ENCODE measurements at places on chromosomes 2 and 18.

DNA sequence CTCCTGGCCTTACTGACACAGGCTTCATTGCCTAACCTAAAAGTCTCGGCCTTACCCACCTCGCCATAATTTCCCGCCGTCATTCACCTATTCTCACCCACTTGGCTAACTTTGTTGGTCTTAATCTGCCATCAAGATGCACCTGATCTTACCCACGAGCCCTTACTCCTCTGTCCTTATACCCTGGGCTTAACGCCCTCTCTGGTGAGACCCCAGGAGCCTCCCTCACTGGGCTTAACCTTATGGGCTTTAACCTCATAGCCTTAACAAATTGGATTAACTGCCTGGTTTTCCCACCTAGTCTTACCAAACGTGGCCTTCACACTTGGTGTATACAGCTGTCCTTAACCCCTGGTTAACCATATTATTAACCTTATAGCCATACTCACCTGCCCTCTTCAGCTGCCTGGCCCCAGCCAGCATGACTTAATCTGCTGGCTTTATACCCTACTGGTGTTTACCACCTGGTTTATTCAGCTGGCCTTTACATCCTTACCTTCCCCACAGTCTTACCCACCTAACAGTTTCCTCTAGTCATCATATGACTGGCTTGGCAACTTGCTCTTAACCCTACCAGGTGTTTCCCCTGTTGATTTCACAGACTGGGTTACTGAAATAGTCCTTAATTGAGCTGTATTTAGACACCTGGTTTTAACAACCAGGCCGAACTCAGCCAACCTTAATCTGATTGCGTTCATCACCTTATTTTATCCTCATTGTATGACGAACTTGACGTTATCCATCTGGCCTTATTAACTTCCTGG is 132.0 kb upstream of the ZSWIM2 start:
- no peak for DNase-seq

- DNase-seq: no peak
These were observed 78.5 kb upstream of the STK17B start for GRCh38 chr2:196249860-196250259.

- no peak for DNase-seq
These were observed 1.6 kb upstream of the MARCHF7 start for GRCh38 chr2:159710601-159711180.

DNA sequence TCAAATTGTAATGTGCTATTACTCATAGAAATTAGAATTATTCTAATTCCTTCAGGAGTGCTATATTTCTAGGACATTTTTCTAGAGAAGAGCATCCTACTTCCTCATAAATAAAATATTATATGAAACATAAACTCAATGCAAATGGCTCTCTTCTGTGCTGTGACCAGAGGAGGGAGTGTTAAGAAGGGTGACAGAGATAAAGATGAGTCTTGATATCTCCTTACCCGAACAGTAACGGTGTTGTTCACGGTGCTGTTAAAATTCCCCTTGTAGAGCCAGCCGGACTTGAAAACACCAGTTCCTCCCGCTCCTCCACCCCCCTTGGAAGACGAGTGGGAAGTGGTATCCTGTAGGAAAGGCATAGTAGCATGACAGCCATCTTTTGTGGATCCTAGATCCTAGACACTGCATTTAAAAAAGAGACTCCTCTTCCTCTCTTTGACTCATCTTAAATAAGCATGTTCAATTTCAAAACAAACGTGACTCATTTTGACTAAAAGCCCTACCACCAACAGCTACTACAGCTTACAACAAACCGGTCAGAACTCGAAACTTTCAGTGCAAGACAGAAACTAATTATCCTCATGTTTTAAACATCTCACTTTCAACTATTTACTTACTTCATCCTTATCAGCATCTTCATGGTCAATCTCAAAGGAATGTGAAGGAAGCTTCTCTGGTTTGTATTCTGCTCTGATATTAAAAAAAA is 156.3 kb downstream of the DOCK10 start:
- no peak for DNase-seq

GRCh38 chr2:140892436-140892835 is 1238.4 kb downstream of the LRP1B start:
- DNase-seq: no peak

Data from NCI-H1048 (cell line).